ENCODE measurements at places on chromosomes 3 and 15. TPM values are rescaled to one million over a fixed set of nuclear protein-coding genes. Genes with fewer than 3 reads are reported as not detected.

- no peak for DNase-seq
These were observed 12.2 kb downstream of the GBE1 start for GRCh38 chr3:81749265-81749664.

- DNase-seq: no peak
These were observed 5.0 kb downstream of the GXYLT2 start for GRCh38 chr3:72892870-72893269.

DNA sequence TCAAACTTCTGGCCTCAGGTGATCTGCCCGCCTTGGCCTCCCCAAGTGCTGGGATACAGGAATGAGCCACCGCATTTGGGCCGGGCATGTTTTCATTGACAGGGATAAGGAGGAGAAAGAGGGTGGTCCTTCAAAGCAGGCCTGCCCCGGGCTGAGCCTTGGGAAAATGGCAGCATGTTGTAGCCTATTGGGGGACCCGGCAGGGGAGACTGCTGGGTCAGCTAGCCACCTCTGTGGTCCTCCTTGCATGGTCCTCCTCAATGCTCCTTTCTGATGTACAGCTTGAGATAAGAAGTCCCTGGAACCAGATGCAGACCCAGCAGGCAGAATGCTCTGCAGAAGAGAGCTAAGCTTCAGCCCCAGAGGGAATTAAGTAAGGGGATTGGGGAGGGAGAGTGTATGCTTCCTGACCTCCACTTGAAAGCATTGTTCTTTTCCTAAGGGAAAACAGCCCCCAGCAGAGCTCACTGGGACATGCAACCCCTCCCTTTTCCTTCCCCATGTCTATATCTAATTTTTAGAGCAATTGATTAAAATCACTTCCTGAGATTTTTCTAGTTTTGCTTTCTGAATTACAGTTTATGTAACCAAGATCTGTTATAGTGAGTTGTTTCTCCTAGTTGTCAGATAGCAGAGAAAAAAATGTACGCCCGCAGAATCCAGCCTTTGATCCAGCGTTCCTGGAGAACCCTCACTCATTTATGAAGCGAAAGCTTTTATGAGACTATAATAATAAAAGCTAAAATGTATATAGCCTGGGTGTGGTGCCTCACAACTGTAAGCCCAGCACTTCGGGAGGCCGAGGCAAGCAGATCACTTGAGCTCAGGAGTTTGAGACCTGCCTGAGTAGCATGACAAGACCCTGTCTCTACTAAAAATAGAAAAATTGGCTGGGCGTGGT lies 48.7 kb upstream of the VILL start:
- DNase-seq: no peak

The ITIH1 gene
- total RNA-seq: not detected

The AMT gene
- 1.2 TPM for total RNA-seq
